ENCODE measurements at places on chromosomes 6 and 20.

DNA sequence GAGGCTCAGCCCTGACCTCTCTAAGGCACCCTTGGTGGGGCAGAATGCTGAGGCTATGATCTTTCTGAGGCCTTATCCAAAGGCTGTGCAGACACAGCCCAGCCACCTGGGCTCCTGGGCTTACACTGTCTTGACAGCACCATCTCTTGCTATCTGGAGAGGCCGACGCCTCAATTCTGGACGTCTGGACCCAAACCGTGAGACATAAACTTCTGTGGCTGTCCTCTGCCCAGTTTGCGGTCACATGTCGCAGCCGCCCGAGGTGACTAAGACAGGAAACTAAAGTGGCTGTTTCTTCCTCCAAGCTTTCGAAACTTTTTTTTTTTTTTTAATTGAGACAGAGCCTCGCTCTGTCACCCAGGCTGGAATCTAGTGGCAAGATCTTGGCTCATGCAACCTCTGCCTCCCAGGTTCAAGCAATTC lies 49.3 kb downstream of the PRR18 start:
- no peak for DNase-seq

DNA sequence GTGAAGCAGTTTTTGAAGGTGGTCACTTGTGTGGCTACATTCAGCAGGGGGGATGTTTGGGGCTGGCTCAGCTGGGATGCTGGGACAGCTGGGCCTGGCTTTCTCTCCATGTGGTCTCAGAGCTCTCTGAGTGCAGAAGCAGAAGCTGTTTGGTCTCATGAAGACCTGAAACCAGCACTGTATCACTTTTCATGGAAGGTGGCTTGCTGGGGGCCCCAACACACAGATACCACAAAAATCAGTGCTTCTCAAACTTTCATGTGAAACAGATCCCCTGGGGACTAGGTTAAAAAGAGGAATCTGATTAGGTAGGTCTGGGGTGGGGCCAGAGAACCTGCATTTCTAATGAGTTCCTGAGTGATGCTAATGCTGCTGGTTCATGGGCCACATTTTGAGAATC lies 347.3 kb downstream of the DHX35 start:
- DNase-seq, result no peak

DNA sequence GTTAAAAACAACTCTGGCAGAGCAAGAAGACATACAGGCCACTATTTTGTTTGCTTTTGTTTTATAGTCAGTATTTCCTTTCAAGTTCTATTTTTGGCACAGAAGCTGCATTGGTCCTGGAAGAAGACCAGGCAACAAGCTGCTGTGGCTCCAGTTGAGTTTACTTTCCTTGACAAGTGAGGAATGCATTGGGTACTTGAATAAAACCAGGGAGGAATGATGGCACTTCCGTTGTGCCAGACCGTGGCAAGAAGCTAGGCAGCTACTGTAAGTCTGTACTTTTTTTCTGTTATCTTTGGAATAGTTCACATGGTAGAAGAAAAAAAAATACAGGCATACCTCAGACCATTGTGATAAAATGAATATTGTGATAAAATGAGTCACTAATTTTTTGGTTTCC lies 66.3 kb downstream of the NCOA3 start:
- DNase-seq, result peak; percentile 78

- DNase-seq, result peak; percentile 60
These were observed 876 bp upstream of the DSP start for GRCh38 chr6:7540595-7540994.

GRCh38 chr6:120954111-120954510 lies 380.2 kb downstream of the TBC1D32 start:
- no peak for DNase-seq

- no peak for DNase-seq
These were observed 53.8 kb upstream of the PDE10A start for GRCh38 chr6:165716886-165717285.

DNA sequence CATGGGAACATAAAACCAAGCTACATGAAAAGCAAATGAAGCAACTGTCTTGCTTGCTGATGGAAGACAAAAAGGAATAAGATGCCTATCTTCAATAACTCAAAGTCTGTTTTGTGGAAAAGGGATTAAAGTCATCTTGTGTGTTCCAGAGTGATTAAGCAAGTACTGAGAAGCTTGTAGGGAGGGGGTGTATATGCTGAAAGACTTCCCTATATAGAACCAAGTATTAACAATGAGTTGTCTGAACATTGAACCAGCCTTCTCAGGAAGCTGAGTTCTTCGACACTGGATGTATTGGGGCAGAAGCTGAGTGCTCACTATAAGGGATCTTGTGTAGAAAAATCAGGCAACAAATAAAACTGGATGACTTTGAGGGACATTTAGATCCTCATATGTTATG lies 451.8 kb downstream of the CD83 start:
- no peak for DNase-seq

DNA sequence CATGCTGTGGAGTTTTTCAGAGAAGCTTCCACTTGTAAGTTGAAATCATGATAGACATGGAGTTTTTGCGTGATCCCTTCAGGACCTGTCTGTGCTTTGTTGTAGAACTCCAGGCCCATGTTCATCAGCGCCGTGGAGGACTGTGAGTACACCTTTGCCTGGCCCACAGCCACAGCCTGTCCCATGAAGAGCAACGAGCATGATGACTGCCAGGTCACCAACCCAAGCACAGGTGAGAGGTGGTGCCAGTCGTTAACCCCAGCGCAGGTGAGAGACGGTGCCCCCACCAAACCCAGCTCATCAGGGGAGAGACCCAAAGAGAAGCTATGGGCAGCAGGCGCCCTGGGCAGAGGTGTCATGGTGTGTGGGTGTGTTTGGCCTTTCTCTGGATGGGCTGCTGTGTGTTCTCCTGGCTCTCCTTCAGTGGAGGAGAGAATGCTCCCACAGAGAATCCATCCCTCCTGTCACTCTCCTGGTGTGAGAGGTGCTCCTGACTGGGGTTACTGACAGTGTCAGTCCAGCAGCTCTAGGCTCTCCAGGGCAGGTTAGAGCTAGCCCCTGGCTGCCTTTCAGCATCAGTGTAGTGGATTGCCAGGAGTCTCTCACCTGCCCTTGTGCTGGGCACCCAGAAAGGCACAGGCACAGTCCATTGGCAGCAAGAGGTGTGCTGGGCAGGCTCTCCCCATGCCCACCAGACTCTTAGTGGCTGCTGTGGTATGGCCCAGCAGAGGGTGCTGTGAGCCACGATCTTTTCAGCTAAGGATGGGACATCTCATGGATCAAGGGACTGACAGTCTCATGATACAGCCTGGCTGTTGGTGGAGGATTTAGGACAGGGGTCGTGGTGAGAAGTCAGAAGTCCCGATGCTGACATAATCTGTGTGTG lies 49.6 kb upstream of the SLC22A1 start:
- no peak for DNase-seq

GRCh38 chr6:115896538-115897129 lies 164.1 kb downstream of the FRK start:
- peak; percentile 15 for DNase-seq

- no peak for DNase-seq
These were observed 48.2 kb upstream of the FAM50B start for GRCh38 chr6:3800850-3801591.

DNA sequence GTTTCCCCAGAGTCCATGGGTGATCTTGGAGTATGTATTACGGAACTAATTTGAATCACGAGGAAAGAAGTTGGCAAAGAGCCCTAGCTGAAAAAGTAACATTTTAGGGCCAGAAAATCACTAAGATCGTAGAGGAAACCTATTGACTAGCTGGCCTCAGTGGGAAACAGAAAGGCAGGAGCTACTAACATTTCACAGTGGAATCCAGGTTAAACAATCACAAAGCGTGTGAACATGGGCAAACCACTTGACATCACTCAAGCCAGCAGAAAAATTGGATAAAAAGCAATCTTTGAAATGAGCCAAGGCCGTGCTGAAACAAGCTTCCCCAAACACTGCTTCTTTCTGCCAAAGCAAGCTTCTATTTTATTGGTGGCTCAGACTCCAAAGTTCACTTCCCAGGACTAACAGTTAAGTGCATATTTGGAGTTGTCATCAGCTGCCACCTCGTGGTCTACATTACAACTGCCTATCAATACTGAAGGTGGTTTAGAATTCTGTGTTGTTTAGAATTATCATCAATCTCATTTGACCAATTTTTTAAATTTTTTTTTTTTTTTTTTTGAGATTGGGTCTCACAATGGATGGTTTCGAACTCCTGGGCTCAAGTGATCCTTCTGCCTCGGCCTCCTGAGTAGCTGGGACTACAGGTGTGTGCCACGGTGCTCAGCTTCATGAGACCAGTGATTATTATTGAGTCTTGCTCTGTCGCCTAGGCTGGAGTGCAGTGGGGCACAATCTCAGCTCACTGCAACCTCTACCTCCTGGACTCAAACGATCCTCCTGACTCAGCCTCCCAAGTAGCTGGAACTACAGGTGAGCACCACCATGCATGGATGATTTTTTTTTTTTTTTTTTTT lies 10.6 kb downstream of the RPS10 start:
- DNase-seq, result peak; percentile 44

DNA sequence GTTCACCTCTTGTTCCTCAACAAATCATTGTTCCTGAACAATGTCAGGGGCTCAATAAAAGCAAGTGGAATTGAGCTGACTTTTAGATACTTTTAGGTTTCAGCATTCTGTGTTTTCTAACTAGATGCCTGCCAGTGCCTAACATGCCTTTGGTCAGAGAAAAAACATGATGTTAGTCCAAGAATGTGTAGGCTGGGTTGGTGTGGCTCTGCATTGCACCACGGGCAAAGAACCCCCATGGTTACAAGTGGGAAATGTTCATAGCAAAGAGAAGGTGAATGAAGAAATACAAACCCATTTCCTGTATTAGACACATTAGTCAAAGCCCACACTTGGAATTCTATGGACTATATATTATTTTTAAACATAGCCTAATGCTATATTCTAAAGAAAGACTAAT lies 193.3 kb downstream of the TMEM200A start:
- DNase-seq, result no peak

GRCh38 chr6:79138146-79138545 lies 60.1 kb upstream of the PHIP start:
- no peak for DNase-seq

DNA sequence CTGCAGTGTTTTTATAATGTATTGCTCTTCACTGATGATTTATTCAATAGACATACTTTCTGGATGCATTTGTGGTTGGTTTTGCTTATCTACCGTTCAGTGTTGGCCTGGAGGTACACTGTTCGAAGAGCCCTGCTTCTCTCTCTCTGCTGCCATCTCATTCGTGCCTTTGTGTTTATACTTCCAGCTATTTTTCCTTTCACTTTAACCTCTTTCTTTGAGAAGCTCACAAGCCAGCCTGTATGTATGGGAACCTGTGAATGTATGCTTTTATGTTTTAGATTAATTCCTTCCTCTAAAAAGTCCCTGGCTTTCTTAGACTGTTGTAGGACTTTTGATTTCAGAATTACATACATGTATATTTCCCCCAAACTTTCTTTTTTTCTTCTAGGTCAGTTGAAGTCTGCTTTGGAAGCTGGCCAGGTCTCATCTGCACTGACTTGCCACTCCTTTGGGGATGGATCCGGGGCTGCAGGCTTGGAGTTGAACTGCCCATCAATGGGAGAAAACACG lies 83.0 kb downstream of the SCAND1 start:
- peak; percentile 63 for DNase-seq

GRCh38 chr6:75418233-75418632 lies 75.4 kb downstream of the FILIP1 start:
- no peak for DNase-seq

DNA sequence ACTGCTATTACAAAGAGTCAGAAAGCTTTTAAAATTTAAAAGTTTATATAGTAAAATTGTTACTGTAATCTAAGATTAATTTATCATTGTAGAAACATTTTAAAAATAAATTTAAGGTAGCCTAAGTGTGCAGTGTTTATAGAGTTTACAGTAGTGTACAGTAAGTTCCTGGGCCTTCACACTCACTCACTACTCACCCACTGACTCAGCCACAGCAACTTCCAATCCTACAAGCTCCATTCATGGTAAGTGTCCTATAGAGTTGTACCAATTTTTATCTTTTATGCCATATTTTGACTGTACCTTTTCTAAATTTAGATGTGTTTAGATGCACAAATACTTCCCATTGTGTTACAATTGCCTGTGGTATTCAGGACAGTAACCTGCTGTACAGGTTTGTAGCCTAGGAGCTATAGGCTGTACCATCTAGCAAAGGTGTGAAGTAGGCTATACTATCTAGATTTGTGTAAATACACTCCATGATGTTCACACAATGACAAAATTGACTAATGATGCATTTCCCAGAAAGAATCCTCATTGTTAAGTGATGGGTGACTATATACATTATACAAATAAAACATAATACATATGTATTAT lies 10.2 kb upstream of the TMEM170B start:
- DNase-seq, result no peak

DNA sequence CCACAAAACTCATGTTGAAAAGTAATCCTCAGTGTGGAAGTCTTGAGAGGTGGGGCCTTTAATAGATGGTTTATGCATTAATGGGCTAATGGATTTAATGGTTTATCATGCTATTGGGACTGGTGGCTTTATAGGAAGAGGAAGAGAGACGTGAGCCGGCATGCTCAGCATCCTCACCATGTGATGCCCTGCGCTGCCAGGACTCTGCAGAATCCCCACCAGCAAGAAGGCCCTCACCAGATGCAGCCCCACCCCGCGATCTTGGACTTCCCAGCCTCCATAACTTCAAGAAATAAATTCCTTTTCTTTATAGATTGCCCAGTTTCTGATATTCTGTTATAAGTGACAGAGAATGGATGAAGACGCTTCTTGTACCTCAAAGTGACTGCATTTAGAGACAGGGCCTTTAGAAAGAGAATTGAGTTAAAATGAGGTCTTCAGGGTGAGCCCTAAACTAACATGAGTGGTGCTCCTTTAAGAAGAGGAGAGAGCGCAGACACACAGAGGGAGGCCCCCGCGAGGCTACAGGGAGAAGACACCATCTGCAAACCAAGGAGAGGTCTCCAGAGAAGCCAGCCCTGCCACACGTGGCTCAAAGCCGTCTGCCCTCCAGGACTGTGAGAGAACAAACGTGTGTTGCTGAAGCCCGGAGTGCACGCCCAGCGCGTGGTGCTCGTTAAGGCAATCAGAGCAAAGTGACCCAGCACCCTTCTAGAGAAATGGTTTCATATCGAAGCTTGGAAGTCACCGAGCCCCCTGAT lies 56.9 kb downstream of the IRF4 start:
- no peak for DNase-seq

- no peak for DNase-seq
These were observed 150.4 kb upstream of the SMLR1 start for GRCh38 chr6:130676773-130677144.

GRCh38 chr6:38234934-38235682 lies 404.6 kb downstream of the BTBD9 start:
- DNase-seq, result no peak

DNA sequence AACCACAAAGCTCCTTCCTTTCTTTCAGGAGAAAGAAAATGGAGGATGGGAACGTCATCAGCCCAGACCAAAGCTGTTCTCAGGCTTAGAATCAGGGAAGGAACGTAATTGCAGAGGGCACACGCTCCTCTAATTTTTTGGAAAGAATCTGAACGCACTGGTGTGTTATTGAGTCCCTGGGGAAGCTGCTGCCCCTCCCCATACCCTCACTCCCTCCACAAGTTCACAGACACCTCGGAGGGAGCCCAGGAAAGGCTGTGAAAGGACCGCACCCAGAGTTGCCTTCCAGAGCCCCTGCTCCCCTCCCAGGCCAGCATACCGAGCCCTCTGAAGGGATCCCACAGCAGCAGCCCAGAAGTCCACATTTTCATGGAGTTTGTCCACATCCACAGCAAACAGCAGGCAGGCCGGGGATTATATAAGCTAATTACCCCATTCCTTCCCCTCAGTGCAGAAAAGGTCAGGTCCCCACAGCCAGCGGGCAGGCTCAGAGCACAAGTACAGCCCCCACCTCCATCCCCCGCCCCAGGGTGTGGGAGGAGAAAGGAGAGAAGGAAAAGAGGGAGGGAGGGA lies 53.7 kb downstream of the ANKRD60 start:
- DNase-seq, result no peak

All from T47D (cell line).